ENCODE measurements at places on chromosomes 1 and 21.

- DNase-seq: no peak
These were observed 28.3 kb upstream of the PCBP3 start for GRCh38 chr21:45615145-45615711.

- no peak for DNase-seq
These were observed 101.6 kb downstream of the BRINP3 start for GRCh38 chr1:190376044-190376443.

GRCh38 chr1:30274173-30274970 is 449.0 kb downstream of the MATN1 start:
- no peak for DNase-seq

- DNase-seq: no peak
These were observed 36.7 kb downstream of the FH start for GRCh38 chr1:241482761-241483250.

GRCh38 chr1:43309405-43310025 is 8.7 kb downstream of the TIE1 start:
- no peak for DNase-seq

Measured in esophagus squamous epithelium (tissue), 5 donors.